ENCODE measurements at places on chromosomes 1 and 21.

DNA sequence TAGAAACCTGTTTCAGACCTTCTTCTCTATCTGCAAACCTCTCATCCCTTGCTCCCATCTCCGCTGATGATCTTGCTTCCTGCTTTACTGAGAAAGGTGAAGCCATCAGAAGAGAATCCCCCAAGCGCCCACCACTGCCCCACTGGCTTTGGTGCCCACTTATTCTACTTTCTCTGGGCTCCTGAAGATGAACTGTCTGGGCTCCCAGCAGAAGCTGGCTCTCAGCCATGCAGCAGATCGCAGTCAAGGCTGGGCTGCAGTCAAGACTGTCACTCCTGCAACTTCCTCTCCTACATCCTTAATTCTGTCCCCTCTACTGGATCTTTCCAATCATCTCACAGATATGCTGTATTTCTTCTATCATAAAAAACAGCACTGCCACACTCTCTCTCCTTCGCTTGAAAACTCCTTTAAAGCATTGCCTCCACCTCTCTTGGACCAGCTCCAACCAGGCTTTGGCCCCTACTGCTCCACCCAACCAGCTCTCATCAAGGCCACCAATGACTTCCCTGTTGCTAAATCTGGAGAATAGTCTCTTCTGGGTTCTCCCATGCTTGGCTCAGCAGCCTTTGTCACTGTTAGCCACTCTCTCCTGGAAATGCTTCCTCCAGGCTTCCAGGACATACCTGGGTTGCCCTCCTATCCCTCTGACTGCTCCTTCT is 25.8 kb downstream of the TRIM62 start:
- no peak for DNase-seq

DNA sequence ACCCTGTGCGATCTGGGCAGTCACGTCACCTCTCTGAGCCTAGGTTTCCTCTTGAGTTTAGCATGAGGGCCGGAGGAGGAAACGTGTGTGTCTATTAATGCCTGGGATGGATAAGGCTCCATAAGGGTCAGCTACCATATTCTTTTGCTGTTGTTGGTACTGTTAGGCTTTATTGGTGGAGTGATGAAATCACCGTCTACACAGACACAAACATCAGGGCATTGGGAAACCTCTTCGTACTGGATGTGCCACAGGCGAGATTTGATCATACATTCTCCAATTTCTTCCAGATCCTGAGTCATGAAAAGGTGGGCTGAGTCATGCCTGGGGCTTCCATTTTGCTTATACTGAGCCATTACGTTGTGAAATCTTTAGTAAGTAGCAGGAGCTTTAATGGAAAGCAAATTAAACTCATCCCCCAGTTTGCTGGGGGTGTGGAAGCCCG is 24.9 kb upstream of the GRHL3 start:
- DNase-seq, result no peak

- DNase-seq, result no peak
Observed at GRCh38 chr1:217029281-217030157, 306.3 kb upstream of the ESRRG start.

DNA sequence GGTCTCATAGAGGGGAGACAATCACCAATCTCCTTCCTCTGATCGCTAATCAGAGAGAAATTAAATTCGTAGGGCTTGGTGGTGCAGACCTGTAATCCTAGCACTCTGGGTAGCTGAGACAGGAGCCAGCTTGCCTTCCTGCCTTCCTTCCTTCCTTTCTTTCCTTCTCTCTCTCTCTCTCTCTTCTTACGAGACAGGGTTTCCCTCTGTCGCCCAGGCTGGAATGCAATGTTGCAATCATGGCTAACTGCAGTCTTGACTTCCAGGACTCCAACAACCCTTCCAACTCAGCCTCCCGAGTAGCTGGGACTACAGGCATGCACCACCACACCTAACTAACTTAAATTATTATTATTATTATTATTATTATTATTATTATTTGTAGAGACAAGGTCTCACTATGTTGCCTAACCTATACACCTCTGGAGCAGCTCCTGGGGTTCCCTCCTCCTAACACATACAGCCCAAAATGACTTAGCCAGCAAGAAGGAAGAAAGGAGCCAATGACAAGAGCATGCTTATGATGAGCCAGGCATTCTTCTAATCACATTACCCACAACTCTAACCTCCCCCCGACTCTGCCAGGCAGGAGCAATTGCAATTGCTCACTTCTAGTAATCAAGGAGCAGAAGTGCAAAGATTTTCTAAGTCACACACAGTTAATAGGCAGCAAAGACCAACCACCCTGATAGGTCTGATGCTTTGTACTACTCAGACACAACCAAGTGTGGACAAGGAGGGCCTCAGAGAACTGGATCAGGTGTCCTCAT is 105.4 kb upstream of the F3 start:
- DNase-seq, result no peak

DNA sequence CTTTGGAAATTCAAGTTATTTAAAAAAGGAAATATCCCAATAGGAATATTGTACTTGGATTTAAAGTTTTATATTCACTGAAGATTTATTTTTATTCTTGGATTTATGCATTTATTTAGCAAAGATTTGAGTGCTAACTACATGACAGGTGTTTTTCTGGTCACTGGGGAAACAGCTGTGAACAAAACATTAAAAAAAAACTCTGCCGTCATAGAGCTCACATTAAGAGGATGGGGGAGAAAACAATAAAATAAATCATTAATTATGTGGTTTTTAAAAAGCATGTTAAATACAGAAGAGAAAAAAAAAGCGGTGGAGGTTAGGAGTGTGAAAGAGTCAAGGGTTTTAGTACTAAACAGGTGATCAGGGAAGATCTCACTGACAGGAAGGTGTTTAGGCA is 149.9 kb downstream of the GALNT2 start:
- DNase-seq, result no peak

- DNase-seq, result no peak
Observed at GRCh38 chr1:26689504-26689903, 6.3 kb upstream of the ARID1A start.

GRCh38 chr21:37994211-37994610 is 78.0 kb upstream of the KCNJ6 start:
- no peak for DNase-seq

GRCh38 chr1:199357599-199357998 is 669.9 kb upstream of the NR5A2 start:
- no peak for DNase-seq

- DNase-seq, result no peak
Observed at GRCh38 chr1:21290546-21290944, 282 bp upstream of the ECE1 start.

GRCh38 chr1:106498238-106498637 is 558.2 kb upstream of the PRMT6 start:
- no peak for DNase-seq

- no peak for DNase-seq
Observed at GRCh38 chr1:225909477-225909876, 14.6 kb downstream of the PYCR2 start.

GRCh38 chr21:42820616-42821465 is 58.5 kb downstream of the WDR4 start:
- no peak for DNase-seq

DNA sequence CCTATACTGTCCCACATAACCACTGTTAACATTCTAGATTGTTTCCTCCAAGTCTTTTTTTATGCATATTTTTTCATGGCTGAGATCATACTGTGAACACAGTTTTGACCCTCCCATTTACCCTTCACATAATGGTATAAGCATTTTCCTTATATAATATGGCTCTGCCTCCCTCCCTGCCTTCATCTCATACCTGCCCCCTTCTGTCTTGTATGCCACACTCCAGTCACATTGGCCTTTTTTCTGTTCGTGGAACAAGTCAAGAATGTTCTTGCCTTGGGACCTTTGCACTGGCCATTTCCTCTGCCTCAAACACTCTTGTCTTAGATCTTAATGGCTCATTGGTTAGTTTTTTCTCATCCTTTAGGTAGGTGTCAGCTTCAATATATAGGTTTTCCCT is 24.3 kb upstream of the ELAVL4 start:
- no peak for DNase-seq

DNA sequence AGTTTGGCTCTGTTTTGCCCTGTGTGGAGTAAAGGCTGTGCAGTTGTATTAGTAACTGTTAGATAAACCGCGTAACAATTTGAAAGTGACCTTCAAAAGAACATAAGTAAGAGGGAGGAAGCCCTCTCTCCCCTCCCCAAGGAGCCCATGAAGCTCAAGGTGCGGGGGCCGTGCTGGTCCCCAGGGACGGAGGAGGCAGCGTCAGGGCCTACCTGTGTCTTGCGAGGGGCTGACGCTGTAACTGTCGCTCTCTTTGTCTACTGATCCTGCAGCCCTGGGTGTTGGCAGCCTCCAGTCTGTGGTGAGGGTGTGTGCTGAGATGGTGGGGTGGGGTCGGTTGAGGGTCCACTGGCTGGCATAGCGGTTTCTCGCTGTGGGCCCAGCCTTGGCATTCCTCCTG is 176.6 kb downstream of the PCP4 start:
- no peak for DNase-seq

DNA sequence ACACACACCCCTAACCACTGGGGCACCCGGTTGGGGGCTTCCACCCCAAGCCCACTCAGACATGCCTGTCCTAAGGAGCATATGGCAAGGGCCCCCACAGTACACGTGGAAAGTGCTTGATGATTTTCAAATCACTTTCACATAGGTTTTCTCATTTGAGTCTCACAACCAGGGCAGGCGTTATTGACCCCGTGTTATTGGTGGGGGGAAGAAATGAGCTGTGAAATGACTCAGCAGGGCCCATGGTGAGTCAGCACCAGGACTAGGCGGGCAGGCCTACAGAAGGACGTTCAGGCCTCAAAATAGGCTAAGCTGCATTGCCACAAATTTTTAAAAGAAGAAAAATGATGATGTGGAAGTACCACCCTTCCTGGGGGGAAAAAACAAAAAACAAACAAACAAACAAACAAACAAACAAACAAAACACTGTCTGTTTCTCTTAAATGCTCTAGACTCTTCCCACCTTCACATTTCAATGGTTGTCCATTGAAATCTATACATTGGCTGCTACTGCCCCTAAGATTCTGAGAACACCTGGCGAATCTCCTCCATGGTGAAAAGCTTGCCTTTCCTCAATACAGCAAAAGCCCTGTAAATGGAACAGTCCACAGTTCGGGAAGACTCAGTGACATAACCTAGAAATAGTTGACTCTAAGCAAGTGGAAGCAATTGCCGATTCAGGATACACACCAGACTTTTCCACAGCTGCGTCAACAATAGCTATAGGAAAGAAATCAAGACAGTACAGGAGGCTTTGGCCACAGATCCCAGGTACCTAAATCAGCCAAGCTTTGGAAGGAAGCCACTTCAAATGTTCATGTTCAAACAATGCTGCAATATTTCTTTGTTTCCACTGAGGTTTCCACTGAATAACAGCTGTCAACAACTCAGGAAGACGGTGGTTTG is 234.7 kb downstream of the TOMM20 start:
- DNase-seq, result no peak

GRCh38 chr1:111895469-111895868 is 94.0 kb downstream of the KCND3 start:
- DNase-seq, result no peak

- no peak for DNase-seq
Observed at GRCh38 chr1:17551755-17552234, 12.3 kb downstream of the ARHGEF10L start.

DNA sequence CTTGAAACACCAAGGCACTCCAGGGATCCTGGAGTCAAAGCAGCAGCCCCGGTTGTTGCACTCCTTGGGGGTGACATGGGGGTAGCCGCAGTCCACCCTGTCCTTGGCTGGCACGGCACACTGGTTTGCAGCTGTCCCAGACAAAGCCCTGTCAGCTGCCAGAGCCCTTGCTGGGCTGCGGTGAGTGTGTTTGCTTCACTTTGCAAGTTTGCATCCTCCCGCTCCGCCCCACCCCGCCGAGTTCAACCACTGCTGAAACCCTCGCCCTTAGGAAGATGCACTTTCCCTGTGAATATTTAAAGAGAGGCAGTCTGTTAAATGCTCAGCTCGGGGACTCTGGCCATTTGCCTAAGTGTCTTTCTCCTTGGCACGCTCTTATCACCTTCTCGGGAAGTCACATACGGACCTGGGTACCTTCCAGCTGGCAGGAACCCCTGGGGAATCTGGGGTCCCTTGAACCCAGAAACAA is 1.7 kb downstream of the TFF3 start:
- DNase-seq, result no peak

- no peak for DNase-seq
Observed at GRCh38 chr1:14320986-14321385, 277.5 kb upstream of the KAZN start.

DNA sequence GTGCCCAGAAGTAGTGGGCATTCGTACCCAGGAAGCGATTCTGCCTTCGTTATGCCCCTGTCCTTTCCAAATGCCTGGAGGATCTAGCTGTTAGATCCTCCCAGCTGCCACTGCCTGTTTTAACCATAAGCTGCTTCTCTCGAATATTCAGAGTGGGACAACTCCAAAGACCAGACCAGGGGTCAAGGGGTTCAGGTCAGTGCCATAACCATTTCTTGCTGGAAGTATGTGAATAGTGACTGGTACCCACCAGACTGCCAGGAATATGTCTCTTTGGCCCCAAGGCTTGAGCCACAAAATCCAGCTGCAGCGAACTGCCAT is 914 bp upstream of the MTF1 start:
- DNase-seq, result no peak

GRCh38 chr1:70091811-70092210 is 113.6 kb downstream of the LRRC40 start:
- no peak for DNase-seq

DNA sequence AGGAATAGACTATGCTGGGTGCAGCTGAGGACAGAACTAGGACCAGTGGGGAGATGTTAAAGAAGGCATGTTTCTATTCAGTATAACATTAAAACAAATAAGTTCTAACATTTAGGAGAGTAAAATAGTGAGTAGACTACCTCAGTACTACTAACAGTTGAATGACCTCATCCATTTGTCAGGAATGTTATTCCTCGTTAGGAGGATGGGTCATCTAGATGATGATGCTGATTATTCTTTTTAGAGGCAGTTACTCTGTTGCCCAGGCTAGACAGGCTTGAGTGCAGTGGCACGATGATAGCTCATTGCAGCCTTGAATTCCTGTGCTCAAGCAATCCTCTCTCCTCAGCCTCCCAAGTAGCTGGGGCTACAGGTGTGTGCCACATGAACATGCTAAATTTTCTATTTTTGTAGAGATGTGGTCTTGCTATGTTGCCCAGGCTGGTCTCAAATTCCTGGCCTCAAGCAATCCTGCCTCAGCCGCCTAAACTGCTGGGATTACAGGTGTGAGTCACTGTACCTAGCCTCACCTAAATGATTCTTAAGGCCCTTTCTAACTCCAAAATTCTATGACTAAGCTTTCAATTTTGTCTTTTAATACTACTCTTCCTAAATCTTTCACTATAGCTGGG is 9.3 kb downstream of the EEIG2 start:
- DNase-seq, result no peak

All from HEK293T (cell line).